ENCODE measurements at places on chromosomes 12 and 14. TPM values are rescaled to one million over a fixed set of nuclear protein-coding genes. Genes with fewer than 3 reads are reported as not detected.
A peak's percentile ranks its signal among the peaks of the same experiment; 100 is the strongest.

CKB gene
- 572 TPM for total RNA-seq

CLEC1A gene
- total RNA-seq: not detected

CLEC1B gene
- total RNA-seq: not detected

EIF2S3B gene
- 5.3 TPM for total RNA-seq

RGS6 gene
- 0.63 TPM for total RNA-seq

JPH4 gene
- 46.7 TPM for total RNA-seq

ANKRD33 gene
- total RNA-seq: 0.19 TPM

PKP2 gene
- total RNA-seq: 44.2 TPM

GARIN6 gene
- not detected for total RNA-seq

- H3K27me3 ChIP-seq: no peaks in the 10 kb centered on the region
- no peaks in the 10 kb centered on the region for H3K4me1 ChIP-seq
- H3K4me3 ChIP-seq: no peak overlapping the region
- no peak for DNase-seq
- H3K36me3 ChIP-seq: peaks cover 31% of the 10 kb centered on the region
These were observed 25.6 kb downstream of the OTUB2 start for GRCh38 chr14:94051779-94052178.

GRCh38 chr12:3803865-3804472 is 51.1 kb upstream of the CRACR2A start:
- no peaks in the 10 kb centered on the region for H3K36me3 ChIP-seq
- no peaks in the 10 kb centered on the region for H3K27me3 ChIP-seq
- DNase-seq: peak; percentile 79
- no peak overlapping the region for H3K27ac ChIP-seq
- H3K4me1 ChIP-seq: no peaks in the 10 kb centered on the region

DNA sequence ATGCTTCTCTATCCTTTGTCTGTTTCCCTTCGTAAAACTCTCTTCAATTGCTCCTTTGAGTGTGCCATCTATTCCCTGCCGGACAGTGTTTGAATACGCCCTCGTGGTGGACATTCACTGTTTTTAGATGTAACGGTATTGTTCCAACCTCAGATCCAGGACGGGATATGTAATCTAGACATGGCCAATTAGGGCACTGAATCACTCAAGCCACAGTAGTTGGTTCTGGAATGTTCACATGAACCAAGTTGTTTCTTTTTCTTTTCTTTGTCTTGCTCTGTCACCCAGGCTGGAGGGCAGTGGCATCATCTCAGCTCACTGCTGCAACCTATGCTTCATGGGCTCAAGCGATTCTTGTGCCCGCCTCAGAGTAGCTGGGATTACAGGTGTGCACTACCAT is 204.2 kb upstream of the PLXNC1 start:
- no peak for DNase-seq
- no peaks in the 10 kb centered on the region for H3K36me3 ChIP-seq
- no peaks in the 10 kb centered on the region for H3K27me3 ChIP-seq

DNA sequence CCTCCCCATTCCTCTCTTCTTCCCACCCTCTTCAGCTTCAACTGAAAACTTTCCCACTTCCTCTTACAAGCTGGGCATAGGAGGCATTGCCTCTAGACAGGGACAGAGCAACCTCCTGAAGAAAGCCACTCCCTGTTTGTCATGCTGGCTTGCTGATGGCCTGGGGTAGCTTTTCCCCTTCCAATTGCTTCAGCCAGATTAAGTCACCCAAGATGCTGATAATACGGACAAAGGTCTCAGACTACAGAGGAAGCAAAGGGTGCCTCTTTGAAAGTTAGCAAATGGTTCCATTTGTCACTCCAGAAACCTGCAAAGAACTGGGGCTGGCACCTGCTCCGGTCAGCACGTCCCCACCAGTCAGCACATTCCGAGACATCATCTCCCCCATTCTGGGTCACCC is 6.0 kb downstream of the KRT2 start:
- no peaks in the 10 kb centered on the region for H3K4me1 ChIP-seq
- H3K4me3 ChIP-seq: no peak overlapping the region
- no peak overlapping the region for H3K27ac ChIP-seq
- no peak for DNase-seq

GRCh38 chr12:116934908-116935705 is 24.4 kb downstream of the FBXW8 start:
- H3K27ac ChIP-seq: no peak overlapping the region
- no peaks in the 10 kb centered on the region for H3K4me1 ChIP-seq
- H3K4me3 ChIP-seq: no peak overlapping the region
- H3K27me3 ChIP-seq: no peaks in the 10 kb centered on the region
- no peaks in the 10 kb centered on the region for H3K36me3 ChIP-seq

GRCh38 chr14:30214461-30215090 is 286.9 kb upstream of the PRKD1 start:
- no peak overlapping the region for H3K27ac ChIP-seq
- no peaks in the 10 kb centered on the region for H3K36me3 ChIP-seq
- DNase-seq: no peak
- H3K27me3 ChIP-seq: no peaks in the 10 kb centered on the region

- 0 out of 2 replicates have a peak, but pooled peaks cover 2% of the 10 kb centered on the region for H3K27me3 ChIP-seq
- H3K4me1 ChIP-seq: no peaks in the 10 kb centered on the region
- no peak for DNase-seq
- no peak overlapping the region for H3K4me3 ChIP-seq
These were observed 8.4 kb downstream of the LRFN5 start for GRCh38 chr14:41615011-41615595.

- no peaks in the 10 kb centered on the region for H3K27me3 ChIP-seq
- DNase-seq: no peak
- H3K36me3 ChIP-seq: no peaks in the 10 kb centered on the region
- H3K4me1 ChIP-seq: no peaks in the 10 kb centered on the region
These were observed 3.5 kb upstream of the ASB8 start for GRCh38 chr12:48160807-48161206.

DNA sequence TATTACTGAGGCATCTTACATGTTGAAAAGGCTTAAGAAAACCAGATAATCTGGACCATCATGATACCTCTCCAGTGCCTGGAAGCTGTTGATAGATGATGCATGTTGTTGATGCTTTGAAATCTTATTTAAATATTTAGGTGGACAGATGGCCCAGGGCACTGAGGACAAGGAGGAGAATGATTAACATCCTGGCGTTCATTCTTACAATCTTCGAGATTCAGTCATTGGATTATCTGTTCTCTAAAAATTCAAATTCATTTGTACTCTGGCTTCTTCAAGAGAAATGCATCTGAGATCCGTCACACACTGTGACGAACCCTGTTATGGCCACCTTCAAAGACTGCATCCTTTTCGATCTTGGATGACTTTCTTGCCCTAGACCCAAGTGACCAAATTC is 121.3 kb upstream of the IGF1 start:
- H3K36me3 ChIP-seq: no peaks in the 10 kb centered on the region
- no peak overlapping the region for H3K4me3 ChIP-seq
- DNase-seq: no peak
- H3K27me3 ChIP-seq: no peaks in the 10 kb centered on the region

DNA sequence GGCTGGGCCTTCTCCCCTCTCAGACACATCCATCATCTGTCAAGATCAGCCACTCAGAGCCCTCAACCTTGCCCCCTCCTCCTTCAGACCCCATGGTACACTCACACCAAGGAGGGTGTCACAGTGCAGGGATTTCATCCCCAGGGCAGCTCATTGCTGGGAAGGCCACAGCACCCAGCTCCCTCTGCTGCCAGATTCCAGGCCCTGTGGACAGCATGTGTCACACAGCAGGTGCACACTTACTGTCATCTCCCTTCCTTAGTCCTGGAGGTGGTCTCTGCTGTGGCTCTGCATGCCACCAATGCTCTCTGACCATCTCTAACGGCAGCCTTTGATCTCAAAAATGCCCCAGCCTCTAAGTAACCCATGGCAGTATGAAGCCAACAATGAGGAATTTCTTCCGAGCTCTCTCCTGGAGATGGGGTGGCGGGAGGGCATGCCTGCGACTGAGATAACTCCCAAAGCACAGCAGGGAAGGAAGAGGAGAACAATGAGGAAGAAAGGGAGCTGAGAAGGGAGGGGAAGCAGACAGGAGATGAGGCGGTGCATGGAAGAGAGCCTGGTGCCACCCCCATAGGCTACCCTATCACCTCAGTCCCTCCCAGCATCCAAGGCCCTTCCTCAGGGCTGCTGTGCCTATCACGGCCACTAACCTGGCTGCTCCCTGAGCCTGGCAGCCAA is 101.0 kb downstream of the SINHCAF start:
- H3K27me3 ChIP-seq: peaks cover 10% of the 10 kb centered on the region
- H3K36me3 ChIP-seq: no peaks in the 10 kb centered on the region
- peaks cover 12% of the 10 kb centered on the region for H3K4me1 ChIP-seq
- H3K4me3 ChIP-seq: no peak overlapping the region
- no peak overlapping the region for H3K27ac ChIP-seq
- DNase-seq: no peak

- H3K4me3 ChIP-seq: no peak overlapping the region
- H3K4me1 ChIP-seq: peaks cover 8% of the 10 kb centered on the region
- H3K27me3 ChIP-seq: no peaks in the 10 kb centered on the region
- no peaks in the 10 kb centered on the region for H3K36me3 ChIP-seq
These were observed 12.0 kb downstream of the MORN3 start for GRCh38 chr12:121657305-121658008.

- H3K27me3 ChIP-seq: no peaks in the 10 kb centered on the region
- H3K36me3 ChIP-seq: no peaks in the 10 kb centered on the region
- no peak overlapping the region for H3K4me3 ChIP-seq
- H3K4me1 ChIP-seq: peaks cover 3% of the 10 kb centered on the region
- no peak for DNase-seq
These were observed 24.4 kb downstream of the OSBPL8 start for GRCh38 chr12:76535170-76535569.
